Activated T-helper 1 cell treated with anti-CD3 and anti-CD28 coated beads, Interleukin-12 subunit alpha, Interleukin-12 subunit beta, Interleukin-2, Interleukin-4 antibody, amounts not matched to agents 30 ng/mL and 10 ng/mL and 1 ng/mL, durations not matched to agents 14 hours and 24 hours and 36 hours (primary cell): ENCODE measurements at places on chromosomes 11 and 22. TPM values are rescaled to one million over a fixed set of nuclear protein-coding genes. Genes with fewer than 3 reads are reported as not detected.

ANKK1 gene
- total RNA-seq, result not detected in 2 replicates

OR5A1 gene
- not detected in 2 replicates for total RNA-seq

APOA4 gene
- total RNA-seq, result not detected in 2 replicates

CASP5 gene
- not detected in 2 replicates for total RNA-seq

GRCh38 chr11:108895579-108896480 lies 231.0 kb downstream of the DDX10 start:
- DNase-seq, result no peak

DNA sequence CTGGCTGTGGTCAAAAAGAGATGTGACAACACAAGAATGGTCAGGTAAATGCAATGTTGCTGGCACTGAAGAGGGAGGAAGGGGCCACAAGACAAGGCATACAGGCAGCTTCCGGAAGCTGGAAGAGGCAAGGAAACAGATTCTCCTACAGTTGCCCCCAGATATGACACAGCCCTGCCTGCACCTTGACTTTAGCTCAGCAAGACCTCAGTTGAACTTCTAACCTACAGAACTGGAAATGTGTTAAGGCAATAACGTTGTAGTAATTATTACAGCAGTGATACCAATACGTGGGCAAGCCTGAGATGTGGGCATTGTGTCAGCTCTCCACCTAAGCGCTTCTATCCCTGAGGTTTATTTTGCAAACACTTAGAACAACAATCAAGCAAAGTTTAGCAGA lies 4.2 kb upstream of the KIAA0930 start:
- no peak for DNase-seq

GRCh38 chr11:103434073-103434411 lies 324.8 kb downstream of the DYNC2H1 start:
- no peak for DNase-seq
